ENCODE measurements at places on chromosomes 1 and 21. TPM values are rescaled to one million over a fixed set of nuclear protein-coding genes. Genes with fewer than 3 reads are reported as not detected.

The C1QA gene
- not detected for polyA plus RNA-seq

The ESPN gene
- not detected for polyA plus RNA-seq

The RCC1 gene
- polyA plus RNA-seq = 28.4 TPM

The DMBX1 gene
- polyA plus RNA-seq = not detected

The VAV3 gene
- 0.02 TPM for polyA plus RNA-seq

DNA sequence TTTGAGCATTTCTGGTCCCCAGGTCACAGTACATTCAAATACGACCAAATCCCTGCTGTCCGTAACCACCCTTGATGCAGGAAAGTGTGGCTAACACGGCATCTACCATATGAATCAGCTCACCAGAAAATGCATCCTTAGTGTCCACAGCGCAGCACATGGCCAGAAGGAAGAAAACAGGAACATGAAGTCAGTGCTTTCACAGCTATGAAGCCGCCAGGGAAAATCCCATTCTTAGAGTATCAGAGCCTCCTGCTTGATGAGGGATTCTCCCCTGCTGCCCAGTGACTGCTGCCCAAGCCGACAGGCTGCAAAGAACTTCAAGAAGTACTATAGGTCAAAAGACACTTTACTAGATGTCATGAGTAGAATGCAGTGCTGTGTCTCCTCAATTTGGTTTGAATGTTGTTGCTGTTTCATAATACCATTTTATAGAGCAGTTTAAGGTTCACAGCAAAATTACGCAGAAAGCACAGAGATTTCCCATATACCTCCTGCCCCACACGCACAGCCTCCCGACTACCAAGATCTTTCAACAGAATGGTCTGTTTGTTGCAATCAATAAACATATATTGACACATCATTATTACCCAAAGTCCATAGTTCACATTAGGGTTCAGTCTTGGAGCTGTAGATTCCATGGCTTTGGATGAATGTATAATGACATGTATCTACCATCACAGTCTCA is 14.5 kb downstream of the TIAM1 start:
- DNase-seq = no peak

GRCh38 chr1:59568158-59568935 is 246.4 kb upstream of the HOOK1 start:
- no peak for DNase-seq

DNA sequence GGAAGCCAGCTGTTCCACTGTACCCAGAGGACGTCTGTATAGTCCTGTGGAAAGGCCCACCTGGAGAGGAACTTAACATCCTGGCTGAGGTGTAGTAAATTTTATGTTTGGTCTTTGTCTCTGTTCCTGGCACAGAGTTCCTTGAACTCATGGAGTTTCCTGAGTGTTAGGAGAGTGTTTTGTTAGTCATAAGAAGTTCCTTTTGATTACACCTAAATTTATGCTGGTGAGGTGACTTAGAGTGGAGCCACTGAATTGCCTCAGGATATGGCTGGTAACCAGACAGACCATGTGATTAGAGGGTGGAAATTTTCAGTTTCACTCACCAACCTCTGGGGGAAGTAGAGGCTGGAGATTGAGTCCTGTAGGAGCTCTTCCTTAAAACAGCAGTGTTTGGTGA is 57.9 kb downstream of the RASAL2 start:
- no peak for DNase-seq

- no peak for DNase-seq
These were observed 419.9 kb downstream of the ZP4 start for GRCh38 chr1:237470712-237471338.

GRCh38 chr1:65250826-65251225 is 58.5 kb upstream of the DNAJC6 start:
- no peak for DNase-seq

GRCh38 chr1:147669469-147670318 is 630 bp downstream of the ACP6 start:
- peak; percentile 61 for DNase-seq

GRCh38 chr1:28830814-28831213 is 18.8 kb downstream of the OPRD1 start:
- DNase-seq = no peak

- DNase-seq = no peak
These were observed 596.6 kb downstream of the PTPRU start for GRCh38 chr1:29832936-29833335.

DNA sequence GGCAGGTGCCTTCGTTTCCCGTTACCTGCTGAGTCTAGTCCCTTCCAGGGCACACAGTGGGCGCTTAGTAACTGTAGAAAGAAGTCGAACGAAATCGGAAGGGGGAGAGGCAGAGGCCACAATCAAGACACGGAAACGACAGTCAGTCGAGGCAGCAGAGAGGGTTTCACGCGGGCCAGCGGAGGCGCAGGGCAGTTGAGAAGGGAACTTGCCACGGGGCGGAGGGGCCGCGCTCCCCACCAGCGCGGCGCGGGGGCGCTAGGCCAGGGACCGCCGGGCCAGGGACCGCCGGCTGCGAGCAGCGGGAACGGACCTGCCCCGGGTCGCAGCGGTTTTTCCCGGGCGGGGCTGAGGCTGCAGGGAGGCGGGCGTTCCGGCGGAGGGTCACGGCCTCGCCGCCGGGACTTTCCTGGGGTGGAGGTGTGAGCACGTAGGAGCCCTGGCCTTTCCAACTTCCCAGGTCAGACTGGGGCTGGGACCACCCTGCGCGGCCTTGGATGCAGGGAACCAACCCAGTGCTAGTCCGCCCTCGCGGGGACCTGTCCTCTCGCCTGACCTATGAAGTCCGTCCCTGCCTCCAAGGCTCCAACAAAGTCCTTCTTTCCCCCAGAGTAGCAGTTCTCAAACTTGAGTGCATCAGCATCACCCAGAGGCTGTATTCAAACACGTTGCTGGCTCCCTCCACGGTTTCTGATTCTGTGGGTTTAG is 150.1 kb upstream of the FGGY start:
- DNase-seq = peak; percentile 30

- no peak for DNase-seq
These were observed 2.2 kb downstream of the TBX15 start for GRCh38 chr1:118985640-118986554.

GRCh38 chr1:156895927-156896326 is 2.4 kb downstream of the PEAR1 start:
- peak; percentile 20 for DNase-seq
